ENCODE measurements at places on chromosomes 4 and X.

- no peak for DNase-seq
These were observed 709 bp upstream of the CLOCK start for GRCh38 chr4:55547466-55547770.

GRCh38 chrX:133681421-133681820, 266.1 kb upstream of the GPC4 start:
- DNase-seq, result no peak

- DNase-seq, result no peak
These were observed 2.4 kb downstream of the DIPK2B start for GRCh38 chrX:45198301-45198700.

GRCh38 chrX:150337536-150337935, 25.6 kb upstream of the MAMLD1 start:
- DNase-seq, result no peak

GRCh38 chr4:153140294-153140693, 63.9 kb upstream of the TRIM2 start:
- DNase-seq, result no peak

DNA sequence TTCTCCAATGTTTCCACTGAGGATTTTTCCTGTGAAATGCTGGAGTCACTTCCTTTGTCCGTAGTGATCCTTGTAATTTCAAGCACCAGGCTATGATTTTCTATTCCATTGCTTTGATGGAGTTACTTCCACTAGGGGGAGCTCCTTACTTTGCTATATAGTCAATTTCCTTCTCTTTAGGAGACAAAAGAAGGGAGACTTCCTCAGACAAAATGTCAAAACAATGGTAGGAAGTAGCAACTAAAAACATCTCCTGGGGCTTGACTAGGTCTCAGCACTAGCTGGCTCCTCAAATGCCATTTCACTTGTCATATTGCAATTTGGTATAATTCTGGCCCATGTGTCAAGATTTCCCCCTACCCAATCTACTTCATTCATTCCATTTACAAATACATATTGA, 24.1 kb downstream of the ZCCHC12 start:
- DNase-seq, result peak; percentile 52

- peak; percentile 66 for DNase-seq
These were observed 100.1 kb downstream of the CEP135 start for GRCh38 chr4:56048702-56049431.

- no peak for DNase-seq
These were observed 35.0 kb upstream of the CDKN2AIP start for GRCh38 chr4:183409483-183409882.

- no peak for DNase-seq
These were observed 19.3 kb upstream of the CLNK start for GRCh38 chr4:10703766-10704429.

GRCh38 chr4:177119021-177119471, 190.6 kb upstream of the NEIL3 start:
- DNase-seq, result no peak

- no peak for DNase-seq
These were observed 780.7 kb downstream of the PCDH18 start for GRCh38 chr4:136751556-136751955.

GRCh38 chr4:4200624-4201023, 26.1 kb downstream of the OTOP1 start:
- no peak for DNase-seq

- DNase-seq, result no peak
These were observed 17.8 kb upstream of the EGFL6 start for GRCh38 chrX:13551610-13552009.

- no peak for DNase-seq
These were observed 2029.9 kb upstream of the AGA start for GRCh38 chr4:179472164-179472563.

- DNase-seq, result no peak
These were observed 140.0 kb upstream of the MSX1 start for GRCh38 chr4:4719436-4719835.

GRCh38 chr4:48804584-48805301, 24.7 kb upstream of the FRYL start:
- no peak for DNase-seq

GRCh38 chr4:168759959-168760527, 250.0 kb downstream of the CBR4 start:
- no peak for DNase-seq

DNA sequence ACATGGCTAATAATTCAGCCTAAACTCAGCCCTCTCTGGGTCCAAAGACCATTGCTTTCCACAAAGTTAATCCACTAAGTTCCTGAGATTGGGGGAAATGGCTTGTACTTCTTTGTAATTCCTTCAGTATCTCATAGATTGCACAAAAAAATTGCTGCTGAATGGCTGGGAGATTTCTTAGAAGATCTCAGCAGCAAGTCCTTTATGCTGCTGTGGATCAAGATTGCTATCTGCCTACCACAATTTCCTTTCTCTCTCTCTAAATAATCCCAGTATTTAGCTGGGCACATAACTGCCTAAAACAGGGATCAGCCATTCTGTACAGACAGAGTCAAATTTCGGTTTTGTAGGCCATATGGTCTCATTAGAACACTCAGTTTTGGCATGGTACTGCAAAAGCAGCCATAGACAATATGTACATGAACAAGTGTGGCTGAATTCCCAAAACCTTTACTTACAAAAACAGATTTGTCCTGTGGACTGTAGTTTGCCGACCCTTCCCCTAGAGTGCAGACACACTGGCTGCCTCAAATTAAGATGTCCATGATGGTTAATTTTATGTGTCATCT, 18.5 kb upstream of the HOPX start:
- no peak for DNase-seq

GRCh38 chr4:4203688-4204400, 22.9 kb downstream of the OTOP1 start:
- no peak for DNase-seq

GRCh38 chr4:144449611-144450010, 196.3 kb upstream of the HHIP start:
- no peak for DNase-seq

DNA sequence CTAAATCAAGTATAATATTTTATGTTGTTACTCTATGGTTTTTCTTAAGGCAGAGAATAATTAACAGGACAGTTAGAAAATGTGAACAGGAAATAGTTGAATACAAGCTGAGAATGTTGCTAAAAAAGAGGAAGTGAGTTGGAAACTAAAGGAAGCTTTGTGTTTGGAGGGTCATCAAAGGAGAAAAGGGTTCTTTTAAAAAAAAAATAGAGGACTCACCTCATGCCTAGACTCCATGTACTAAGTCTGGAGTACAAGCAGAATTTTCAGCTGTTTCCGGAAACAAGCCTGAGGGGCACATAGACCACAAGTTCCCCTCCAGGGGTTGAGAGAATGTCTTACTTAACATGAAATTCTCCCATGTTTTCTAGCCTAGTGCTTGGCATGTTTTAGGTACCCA, 20.1 kb upstream of the MAP7D3 start:
- DNase-seq, result no peak

- DNase-seq, result peak; percentile 98
These were observed at the start of gene GRPEL1 for GRCh38 chr4:7067452-7068278. Gene GRPEL1 (minus strand): TSS chr4:7068064. CDS start chr4:7068032, 32 bp downstream.

DNA sequence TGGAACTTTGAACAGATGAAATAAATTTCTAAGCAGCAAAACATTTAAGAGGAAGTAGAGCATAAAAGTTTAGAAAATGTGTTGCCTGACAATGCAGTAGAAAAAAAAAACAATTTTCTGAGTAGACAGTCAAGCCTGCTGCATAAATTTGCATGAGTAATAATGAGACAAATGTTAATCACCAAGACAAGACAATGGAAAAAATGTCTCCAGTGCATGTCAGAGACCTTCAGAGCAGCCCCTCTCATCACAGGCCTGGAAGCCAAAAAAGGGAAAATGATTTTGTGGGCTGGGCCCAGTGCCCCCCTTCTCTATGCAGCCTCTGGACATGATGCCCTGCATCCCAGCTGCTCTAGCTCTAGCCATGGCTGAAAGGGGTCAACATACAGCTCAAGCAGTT, 204.6 kb downstream of the COX18 start:
- no peak for DNase-seq

- DNase-seq, result no peak
These were observed 49.5 kb downstream of the AMMECR1 start for GRCh38 chrX:110268395-110268794.

GRCh38 chrX:52216541-52216940, 31.9 kb downstream of the MAGED4 start:
- no peak for DNase-seq

DNA sequence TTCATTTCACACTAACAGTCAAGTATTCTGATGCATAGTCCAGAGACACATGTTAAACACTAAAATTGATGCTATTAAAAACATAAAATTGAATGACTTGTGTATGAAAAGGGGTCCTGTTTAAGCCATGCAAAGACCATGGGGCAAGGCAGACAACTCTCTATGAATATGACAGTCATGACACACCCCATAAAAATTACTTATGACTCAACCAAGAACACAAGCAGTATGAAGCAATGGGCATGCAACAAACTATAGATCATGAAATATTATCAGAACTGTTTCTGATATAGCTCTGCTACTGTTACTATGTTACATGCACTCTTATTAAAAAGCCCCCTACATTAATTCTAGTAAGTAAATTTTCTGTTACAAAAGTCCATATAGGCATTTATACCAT, 57.5 kb upstream of the ZCCHC13 start:
- no peak for DNase-seq

- no peak for DNase-seq
These were observed 569 bp downstream of the ARFIP1 start for GRCh38 chr4:152780267-152780778.

- no peak for DNase-seq
These were observed 1.2 kb upstream of the CHIC1 start for GRCh38 chrX:73561801-73562200.

GRCh38 chrX:16012250-16012649, 111.1 kb upstream of the GRPR start:
- DNase-seq, result no peak

GRCh38 chrX:20361081-20361889, 94.6 kb upstream of the RPS6KA3 start:
- DNase-seq, result no peak

GRCh38 chrX:97882306-97882705, 998.6 kb downstream of the RPA4 start:
- no peak for DNase-seq

DNA sequence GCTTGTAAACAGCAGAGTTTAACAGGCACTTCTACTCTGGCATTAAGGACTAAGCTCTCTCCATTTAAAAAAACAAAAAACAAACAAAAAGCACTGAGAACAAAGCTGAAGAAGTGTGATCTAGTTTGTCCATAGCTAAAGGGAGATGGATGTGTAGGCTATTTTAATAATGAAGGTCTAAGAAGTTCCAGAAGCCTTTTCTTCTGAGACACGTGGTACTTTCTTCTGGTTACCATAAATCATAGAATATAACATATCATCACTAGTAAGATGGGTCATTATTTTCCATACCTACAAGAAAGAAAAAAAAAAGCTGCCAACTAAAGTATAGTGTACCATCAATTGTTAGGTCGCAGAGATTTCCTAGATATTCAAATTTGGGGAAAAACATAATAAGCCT, 722 bp upstream of the NBDY start:
- no peak for DNase-seq

GRCh38 chrX:134908356-134908755, 82.4 kb upstream of the SMIM10 start:
- no peak for DNase-seq

GRCh38 chrX:123181233-123181914, 2.7 kb upstream of the GRIA3 start:
- DNase-seq, result no peak

- no peak for DNase-seq
These were observed 114.4 kb downstream of the SH3KBP1 start for GRCh38 chrX:19772822-19773628.

GRCh38 chr4:62901101-62901500, 1508.1 kb downstream of the TECRL start:
- no peak for DNase-seq

DNA sequence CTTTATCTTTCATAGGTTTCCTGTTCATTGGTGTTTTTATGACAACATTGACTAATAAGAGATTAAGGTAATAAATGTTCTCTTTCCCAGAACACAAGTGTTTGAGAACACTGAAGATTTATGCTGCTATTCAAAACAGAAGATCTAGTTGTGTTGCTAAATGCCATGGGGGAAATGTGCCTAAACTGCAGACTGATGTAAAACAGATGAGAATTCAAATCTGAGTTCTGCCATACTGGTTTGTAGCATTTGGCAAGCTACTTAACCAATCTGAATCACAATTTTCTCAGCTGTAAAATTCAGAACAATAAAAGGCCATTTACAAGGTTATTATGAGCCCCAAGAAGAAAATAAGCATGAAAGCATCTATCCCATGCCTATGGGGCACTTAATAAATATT, 2.3 kb downstream of the SLC10A6 start:
- DNase-seq, result no peak

GRCh38 chr4:77454858-77455257, 150.8 kb upstream of the CXCL13 start:
- no peak for DNase-seq

DNA sequence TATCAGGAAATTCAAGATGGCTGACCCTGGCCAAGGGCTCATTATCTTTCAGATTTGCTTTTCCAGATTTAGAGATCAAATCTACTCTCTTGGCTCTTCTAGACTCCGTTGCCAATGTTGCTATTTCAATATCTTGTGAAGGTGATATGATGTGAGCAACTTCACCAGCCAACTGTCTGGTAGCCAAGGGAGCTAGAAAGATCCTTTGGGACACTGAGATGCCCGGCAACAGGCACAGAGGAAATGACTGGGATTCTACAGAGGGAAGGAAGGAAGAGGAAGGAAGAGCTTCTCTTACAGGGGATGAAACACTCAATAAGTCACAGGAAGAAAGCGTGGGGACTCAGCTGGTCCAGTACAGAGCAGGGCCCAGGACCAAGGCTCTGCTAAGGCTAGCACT, 121.9 kb upstream of the GPC4 start:
- no peak for DNase-seq

GRCh38 chrX:16979226-16979625, 32.8 kb downstream of the REPS2 start:
- DNase-seq, result no peak

DNA sequence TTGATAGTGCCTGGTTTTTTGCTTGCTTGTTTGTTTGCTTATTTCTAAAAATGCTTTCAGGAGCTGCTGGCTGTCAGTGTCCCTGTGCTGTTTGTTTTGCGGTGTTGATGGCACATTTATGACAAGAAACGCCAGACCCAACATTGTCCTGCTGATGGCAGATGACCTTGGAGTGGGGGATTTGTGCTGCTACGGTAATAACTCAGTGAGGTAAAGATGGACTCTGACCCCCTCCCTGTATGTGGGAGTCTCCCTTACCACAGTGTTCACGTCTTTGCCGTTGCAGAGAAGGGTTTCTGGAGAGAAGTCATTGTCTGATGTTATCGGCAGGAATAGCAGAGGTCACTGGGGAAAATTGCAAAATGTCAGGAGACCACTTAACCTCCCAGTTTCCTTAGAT, at the start of gene ARSH:
Gene ARSH, plus strand, starts transcription at position 52 of the 400 bp plus-strand sequence. Its CDS starts 67 bp downstream, at position 119.
- DNase-seq, result no peak

DNA sequence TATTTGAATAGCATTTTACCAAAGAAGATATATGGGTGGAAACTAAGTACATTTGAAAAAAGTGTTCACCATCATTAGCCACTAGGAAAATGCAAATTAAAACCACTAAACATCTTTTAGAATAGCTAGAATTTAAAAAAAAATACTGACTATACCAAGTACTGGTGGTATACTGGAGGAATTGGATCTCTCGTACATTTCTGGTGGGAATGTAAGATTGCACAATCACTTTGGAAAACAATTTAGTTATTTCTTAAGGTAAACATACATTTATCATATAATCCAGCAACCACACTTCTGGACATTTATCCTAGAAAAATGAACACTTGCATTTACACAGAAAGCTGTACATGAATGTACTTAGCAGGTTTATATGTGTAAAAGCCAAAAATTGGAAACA, 303.5 kb downstream of the MID1IP1 start:
- no peak for DNase-seq
